ENCODE measurements at places on chromosomes 7 and 10.

DNA sequence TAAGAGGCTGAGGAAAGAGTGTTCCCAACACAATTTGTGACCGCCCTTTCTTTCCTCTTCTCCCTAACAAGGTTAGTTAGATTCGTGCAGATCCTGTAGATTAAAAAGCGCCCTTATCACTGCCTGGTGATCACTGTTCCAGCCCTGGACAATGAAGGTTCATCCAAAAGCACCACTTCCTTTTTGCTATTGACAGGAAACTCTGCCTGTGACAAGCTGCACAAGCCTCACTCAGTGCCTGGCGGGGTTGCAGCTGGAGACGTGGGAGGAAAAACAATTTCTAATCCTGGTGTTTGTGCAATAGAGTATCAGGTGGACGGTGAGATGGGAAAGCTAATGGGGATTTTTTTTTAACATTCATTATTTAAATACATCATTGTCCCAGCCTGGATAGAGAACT is 105.9 kb upstream of the CAV2 start:
- no peak for DNase-seq

DNA sequence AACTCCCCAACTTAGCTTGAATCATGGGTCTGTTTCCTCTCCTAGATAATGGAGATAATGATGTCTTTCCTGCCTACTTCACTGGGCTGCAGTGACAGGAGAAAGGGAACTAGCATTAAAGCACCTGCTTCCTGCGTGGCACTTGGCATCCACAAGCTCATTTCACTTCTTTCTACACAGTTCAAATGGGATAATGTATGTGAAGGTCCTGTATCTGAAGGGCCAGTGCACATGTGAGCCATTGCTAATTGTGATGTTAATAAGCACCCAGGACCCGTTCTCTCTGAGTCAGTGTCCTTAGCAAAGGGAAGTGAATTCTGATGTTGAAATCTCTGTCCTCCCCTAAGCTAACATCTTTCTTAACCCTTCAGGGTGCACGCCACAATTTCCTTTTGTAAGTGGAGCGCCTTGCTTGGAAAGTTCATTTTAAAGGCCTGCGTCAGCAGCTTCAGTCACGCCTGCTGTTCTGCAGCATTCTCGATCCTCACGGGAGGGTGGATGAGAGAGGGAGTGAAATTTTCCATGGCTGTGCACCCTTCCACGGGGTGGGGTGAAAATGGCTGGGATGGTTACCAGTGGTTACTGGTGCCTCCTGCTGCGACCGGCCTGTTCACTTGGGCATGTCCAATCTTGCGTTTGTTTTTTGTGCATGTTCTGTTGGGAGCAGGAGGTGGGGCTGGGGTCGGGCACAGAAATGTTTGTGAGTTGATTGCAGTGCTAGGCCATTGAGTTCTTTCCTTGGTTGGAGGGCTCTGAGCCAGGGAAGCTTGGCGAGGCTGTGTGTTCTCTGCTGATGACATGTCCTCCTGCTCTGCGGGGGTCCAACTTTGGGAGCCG is 59.2 kb downstream of the HK1 start:
- DNase-seq = no peak

- DNase-seq = no peak
These were observed 19.9 kb downstream of the SLC26A4 start for GRCh38 chr7:107680478-107680877.

DNA sequence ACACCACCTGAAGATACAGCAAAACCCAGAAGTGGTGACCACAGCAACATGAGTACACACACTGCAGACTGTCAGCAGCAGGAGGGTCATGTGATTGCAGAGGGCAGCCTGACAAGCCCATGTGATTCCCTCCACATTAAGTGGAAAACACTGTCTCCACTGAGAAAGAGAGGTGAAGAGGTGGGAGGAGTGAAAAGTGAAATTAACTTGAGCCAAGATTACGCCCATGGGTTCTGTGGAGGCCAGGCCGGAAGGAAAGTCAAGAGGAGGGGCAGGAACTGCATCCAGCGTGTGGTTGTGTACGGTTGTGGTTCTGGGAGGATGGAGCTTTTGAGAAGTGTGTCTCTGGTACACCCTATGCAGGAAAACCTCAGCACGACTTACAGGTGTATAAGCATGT is 138.5 kb downstream of the PLXNA4 start:
- no peak for DNase-seq

DNA sequence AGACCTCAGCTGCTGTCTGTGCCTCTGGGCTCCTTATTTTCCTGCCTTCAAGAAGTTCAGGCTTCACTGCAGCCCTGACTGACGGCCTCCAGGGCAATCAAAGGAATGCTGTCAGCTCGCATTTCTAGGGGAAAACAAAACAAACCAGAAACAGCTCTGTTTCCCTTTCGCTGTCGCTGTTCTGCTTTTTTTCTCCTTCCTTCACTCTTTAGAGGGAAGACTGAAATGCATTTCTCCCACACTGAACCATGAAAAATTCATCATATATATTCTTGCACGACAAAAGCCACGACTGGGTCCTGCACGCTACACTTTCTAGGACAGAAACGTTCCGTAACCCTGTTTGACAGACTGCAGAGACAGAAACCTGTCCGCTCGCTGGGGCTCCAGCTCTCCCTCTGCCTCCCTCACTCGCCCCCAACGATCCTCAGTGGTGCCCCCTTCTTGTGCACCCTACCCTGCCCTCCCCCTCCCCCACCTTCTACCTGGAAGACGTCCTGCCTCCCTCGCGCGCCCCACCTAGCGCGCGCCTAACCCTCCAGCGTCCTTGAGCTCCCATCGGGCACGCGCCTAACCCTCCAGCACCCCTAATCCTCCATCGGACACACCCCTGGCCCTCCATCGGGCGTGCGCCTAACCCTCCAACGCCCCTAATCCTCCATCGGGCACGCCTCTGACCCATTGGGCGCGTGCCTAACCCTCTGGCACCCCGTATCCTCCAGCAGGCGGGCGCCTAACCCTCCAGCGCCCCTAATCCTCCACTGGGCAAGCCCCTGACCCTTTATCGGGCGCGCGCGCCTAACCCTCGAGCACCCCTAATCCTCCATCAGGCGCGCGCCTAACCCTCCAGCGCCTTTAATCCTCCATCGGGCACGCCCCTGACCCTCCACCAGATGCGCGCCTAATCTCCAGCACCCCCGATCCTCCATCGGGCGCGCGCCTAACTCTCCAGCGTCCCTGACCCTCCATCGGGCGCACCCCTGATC is 37.1 kb downstream of the SVOPL start:
- peak; percentile 70 for DNase-seq

- DNase-seq = peak; percentile 45
These were observed 40.4 kb downstream of the INSIG1 start for GRCh38 chr7:155337946-155338631.

All from ecto neural progenitor cell (in vitro differentiated cells).